ENCODE measurements at places on chromosomes 7 and 10.

DNA sequence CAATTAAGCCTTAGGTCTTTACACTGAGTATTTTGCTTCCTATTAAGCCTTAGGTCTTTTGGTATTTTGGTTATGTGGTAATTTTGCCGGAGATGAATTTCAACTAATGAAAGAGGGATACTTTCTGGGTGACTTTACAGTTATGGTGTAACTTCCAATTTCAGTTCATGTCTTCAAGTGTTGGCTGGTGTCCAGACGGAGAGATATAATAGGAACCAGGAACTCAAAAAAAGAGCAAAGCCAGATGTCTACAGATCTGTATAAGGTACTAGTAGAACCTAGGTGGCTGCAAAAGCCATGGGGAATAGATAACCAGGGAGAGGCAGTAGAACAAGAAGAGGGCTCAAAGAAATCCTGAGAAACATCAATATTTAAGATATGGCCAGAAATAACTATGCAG is 12.3 kb downstream of the ERCC6 start:
- DNase-seq, result peak; percentile 40

DNA sequence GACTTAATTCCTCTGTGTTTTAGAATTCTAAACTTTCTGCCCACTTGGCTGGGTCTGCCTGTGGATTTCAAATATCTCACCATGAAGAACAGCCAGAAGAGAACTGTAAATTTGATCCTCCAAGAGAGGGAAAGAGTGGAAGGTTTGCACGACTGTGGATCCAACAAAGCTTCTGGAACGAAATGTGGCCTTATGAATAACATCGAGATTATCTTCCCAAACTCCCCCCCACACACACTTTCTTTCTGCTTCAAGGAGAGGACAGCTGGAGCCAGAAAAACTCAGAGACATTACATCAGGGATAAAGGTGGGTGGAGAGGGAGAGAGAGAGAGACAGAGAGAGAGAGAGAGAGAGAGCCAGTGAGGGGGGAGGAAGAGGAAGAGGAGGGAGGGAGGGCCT is 570.1 kb upstream of the MGMT start:
- no peak for DNase-seq

GRCh38 chr7:82594665-82595064 is 151.1 kb upstream of the CACNA2D1 start:
- no peak for DNase-seq

- DNase-seq, result peak; percentile 94
Measured at GRCh38 chr10:42367532-42368230, 270.7 kb downstream of the ZNF33B start.

DNA sequence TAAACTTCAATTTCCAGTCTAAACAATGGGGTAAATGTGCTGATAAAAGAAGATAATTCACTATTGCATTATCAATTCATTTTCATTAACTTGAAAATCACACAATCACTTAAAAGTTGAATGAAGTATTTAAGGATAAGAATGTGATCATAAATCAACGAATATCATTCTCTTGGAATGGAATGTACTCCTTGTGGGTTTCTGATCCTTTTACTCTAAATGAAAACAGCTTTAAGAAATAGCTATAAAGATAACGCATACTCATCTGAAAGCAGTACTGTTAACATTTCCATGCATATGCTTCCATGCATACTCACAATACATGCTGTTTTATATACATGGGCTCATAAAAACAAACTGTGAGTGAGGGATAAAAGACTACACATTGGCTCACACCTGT is 108.8 kb downstream of the ATE1 start:
- DNase-seq, result peak; percentile 13

- peak; percentile 56 for DNase-seq
Measured at GRCh38 chr10:131972474-131973071, 9.2 kb downstream of the BNIP3 start.

GRCh38 chr10:103833731-103834365 is 21.5 kb downstream of the SH3PXD2A start:
- peak; percentile 78 for DNase-seq

GRCh38 chr10:107880185-107880584 is 715.7 kb upstream of the SORCS1 start:
- no peak for DNase-seq

- DNase-seq, result no peak
Measured at GRCh38 chr10:6133331-6134098, 44.7 kb downstream of the RBM17 start.

DNA sequence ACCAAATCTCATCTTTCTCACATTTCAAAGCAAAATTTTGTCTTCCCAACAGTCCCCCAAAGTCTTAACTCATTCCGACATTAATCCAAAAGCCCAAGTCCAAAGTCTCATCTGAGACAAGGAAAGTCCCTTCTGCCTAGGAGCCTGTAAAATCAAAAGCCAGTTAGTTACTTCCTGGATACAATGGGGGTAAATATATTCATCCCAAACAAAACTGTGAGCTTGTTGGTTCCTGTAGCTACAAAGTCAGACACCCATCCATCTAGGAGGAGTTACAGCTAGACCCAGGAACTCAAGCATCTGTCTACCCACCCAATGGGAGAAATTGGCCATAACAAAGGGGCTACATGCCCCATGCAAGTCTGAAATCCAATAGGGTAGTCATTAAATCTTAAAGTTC is 51.9 kb downstream of the MTURN start:
- DNase-seq, result no peak

DNA sequence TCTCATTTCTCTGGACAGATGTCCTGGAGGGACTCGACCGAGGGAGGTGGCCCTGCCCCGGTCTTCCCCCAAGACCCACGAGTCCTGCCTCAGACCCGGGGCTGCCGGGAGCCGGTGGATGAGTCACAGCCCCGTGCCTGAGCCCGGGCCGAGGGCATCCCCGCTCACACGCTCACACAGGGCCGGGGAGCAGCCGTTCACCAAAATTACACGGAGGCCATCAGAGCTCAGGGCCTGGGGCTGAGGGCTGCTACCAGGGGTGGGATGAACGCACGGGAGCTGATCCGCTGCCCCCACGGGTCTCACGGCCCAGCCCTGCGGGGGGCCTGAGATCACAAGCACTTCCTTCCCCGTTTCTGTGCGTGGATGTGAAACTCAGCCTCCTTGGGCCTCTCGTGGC is 17.5 kb downstream of the FAM20C start:
- no peak for DNase-seq

- peak; percentile 68 for DNase-seq
Measured at GRCh38 chr10:87675396-87676376, 16.0 kb downstream of the PAPSS2 start.

DNA sequence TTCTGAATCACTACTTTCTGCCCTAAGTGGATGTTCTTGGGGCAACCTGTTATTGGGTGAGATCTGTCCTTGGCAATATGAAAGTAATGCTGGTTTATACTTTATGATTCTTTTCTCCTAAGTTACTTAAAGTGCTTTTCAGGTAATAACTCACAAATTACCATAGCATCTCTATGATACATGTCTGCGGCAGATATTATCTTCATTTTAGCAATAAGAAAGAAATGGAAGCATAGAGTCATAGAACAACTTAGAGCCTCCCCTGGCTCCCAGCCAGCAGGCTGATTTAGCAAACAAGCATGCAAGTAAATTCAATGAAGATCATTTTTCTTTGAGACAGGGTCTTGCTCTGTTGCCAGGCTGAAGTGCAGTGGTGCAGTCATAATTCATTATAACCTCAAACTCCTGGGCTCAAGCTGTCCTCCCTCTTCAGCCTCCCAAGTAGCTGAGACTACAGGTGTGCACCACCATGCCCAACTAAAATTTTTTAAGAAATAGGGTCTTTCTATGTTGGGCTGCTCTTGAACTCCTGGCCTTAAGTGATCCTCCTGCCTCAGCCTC is 38.1 kb upstream of the GRM8 start:
- DNase-seq, result peak; percentile 4

GRCh38 chr7:133124974-133125373 is 43.1 kb upstream of the CHCHD3 start:
- DNase-seq, result no peak

Measured in fibroblast of mammary gland (primary cell).